ENCODE measurements at places on chromosomes 16 and 17. TPM values are rescaled to one million over a fixed set of nuclear protein-coding genes. Genes with fewer than 3 reads are reported as not detected.

The SPATA22 gene
- polyA plus RNA-seq, result not detected

DNA sequence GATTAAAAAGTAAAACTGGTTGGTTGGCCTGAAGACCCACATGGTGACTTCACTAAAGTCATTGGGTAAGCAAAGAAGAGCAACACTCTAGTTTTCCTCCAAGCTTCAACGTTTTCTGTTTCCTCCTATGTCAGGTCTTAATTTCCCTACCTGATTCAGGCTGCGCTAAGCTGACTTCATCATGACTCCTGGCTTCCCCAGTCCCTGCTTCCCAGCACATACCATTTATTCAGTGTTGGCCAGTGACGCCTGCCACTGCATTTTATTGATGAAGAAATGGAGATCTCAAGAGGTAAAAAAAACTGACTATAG is 645.3 kb downstream of the WWOX start:
- no peak for DNase-seq

The KRTAP2-1 gene
- polyA plus RNA-seq, result not detected

- DNase-seq, result no peak
These were observed 21.8 kb downstream of the ABCA5 start for GRCh38 chr17:69305177-69305576.

- no peak for DNase-seq
These were observed 61.4 kb downstream of the ARHGAP17 start for GRCh38 chr16:24953721-24954120.

The EPN3 gene
- 28.7 TPM for polyA plus RNA-seq

- DNase-seq, result no peak
These were observed 43.7 kb downstream of the PKD1L3 start for GRCh38 chr16:71956486-71956885.

The NFATC2IP gene
- 8.9 TPM for polyA plus RNA-seq

The PRSS27 gene
- polyA plus RNA-seq, result 0.41 TPM

DNA sequence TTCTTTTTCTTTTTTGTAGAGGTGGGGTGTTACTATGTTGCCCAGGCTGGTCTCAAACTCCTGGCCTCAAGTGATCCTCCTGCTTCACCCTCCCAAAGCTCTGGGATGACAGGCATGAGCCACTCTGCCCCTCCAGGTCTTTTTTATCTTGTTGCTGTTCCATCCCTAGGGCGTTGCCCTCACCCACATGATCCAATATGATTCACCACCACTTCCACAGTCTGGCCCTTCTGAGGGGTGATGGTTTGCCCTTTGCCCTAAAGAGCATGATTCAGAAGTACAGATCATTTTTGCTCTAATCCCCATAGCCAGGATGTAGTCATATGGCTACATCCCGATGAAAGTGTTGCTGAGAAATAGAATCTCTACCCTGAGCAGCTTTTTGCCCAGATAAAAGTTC is 18.8 kb downstream of the STX4 start:
- no peak for DNase-seq

DNA sequence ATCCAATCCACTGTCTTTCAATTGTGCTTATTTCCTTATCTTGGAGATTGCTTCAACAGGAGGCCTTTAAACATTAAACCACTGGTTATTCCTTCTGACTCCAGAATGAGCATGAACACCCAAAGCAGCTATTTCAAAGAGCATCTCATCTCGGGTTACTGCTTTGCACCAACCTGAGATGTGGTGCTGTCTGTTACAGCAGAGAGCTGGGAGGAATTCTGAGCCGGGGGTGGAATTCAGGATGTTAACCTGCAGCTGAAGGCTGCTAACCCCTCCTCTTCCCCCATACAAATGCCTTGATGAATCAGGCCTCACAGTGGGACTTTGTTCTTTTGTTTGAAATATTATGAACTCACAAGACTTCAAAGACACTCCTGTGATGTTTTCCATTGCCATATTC is 113.1 kb downstream of the SHISA9 start:
- DNase-seq, result no peak

The MMP15 gene
- 19.1 TPM for polyA plus RNA-seq

DNA sequence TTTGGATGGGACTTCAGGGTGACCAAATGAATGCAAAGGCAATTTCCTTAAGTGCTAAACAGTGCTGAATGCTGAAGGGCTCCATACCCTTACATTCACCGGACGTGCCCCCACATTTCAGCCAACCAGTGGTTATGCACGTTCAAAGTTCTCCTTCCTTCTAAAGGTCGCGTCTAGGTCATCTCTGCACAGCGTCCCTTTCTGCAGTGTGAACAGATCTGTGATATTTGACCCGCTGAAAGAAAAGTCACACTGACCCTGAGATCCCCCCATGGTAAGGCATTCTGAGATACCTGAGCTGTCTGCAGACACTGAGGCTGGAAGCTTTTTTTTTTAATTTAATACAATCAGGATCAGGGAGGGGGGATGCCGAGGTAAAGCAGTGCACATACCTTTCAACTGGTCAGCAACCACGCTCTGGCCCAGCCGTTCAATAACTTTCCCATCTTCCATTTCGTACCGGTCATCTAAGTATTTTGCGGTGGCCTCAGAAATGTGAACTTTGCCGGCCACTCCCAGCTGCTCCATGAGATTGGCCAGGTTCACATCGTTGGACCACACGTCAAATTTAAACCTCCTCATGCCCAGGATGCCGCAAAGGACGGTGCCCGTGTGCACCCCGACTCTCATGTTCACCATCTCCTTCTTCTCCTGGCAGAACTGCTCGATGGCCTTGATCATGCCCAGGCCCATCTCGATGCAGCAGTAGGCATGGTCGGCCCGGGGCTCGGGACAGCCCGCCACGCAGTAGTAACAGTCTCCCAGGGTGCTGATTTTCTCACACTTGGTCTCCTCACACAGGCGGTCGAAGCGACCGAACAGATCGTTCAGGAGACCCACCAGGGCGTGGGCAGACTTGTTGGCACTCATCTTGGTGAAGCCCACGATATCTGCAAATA is 2.6 kb downstream of the ADCY9 start:
- DNase-seq, result peak; percentile 76

GRCh38 chr17:48121923-48122664 is 14.5 kb downstream of the SNX11 start:
- peak; percentile 66 for DNase-seq

The CMC2 gene
- polyA plus RNA-seq, result 146 TPM

GRCh38 chr17:61467416-61468262 is 15.4 kb downstream of the TBX4 start:
- peak; percentile 64 for DNase-seq

The CCL14 gene
- polyA plus RNA-seq, result 14.2 TPM

DNA sequence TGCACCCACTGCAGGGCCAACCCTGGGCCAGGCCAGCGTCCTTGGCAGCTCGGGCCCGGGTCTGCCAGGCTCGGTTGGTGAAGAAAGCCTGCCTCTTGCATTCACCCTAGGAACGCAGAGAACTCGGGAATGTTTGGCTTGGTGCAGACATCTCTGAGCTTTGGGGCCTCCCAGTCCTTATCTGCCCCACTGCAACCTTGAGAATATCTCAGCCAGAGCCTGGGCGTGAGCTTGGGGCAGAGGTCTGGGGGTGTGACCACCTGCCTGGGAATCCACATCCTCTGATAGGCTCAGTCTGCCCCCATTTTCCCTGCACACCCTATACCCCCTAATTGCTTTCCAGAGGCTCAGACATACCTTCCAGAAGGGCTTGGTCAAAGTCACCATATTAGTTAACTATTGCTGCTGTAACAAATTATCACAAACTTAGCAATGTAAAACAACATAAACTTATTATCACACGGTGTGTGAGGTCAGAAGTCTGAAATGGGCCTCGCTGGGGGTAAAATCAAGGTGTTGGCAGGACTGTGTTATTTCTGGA is 30.7 kb upstream of the ZNF423 start:
- DNase-seq, result no peak

GRCh38 chr16:66619534-66620428 is 15.3 kb downstream of the CMTM3 start:
- DNase-seq, result no peak

DNA sequence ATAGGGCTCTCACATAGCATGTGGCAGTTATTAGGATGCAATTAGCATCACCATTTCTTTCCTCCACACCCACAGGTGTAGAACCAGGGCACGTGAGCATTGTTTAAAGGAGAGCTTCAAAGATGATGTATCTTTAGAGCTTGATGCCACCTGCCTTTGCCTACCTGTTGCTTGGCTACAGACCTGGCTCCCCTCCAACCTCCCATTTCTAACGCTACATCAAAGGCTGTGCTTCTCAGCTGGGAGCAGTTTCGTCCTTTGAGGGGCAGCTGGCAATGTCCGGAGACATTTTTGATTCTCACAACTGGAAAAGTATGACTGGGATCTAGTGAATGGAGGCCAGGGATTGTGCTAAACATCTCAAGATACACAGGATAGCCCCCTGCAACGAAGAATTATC is 78.5 kb upstream of the CLEC3A start:
- no peak for DNase-seq

DNA sequence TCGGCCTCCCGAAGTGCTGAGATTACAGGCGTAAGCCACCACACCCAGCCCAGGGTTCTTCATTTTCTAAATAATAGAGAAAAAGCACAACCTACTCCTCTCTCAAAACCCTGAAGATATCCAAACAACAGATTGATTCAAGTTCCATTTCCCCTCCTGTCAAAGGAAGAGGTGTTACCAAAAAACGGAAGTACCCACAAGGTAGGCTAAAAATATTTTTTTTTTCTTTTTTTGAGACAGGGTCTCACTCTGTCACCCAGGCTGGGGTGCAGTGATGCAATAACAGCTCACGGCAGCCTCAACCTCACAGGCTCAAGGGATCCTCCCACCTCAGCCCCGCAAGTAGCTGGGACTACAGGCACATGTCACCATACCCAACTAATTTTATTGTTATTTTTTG is 18.9 kb downstream of the UTP6 start:
- no peak for DNase-seq

DNA sequence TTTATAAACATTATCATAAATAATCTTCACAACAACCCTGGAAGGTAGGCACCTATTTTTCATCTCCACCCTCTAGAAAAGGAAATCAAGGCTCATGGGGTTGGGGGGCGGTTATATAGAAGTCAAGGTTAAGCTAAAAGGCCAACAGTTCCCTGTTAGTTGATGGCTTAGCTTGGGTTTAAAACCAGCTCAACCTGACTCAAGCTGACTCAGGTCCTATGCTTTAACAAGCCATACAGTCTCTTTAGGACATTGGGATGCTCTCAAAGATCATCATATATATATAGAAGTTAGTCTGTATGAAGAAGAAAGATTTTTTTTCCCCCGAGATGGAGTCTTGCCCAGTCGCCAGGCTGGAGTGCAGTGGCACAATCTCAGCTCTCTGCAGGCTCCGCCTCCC is 44.8 kb upstream of the MED13 start:
- no peak for DNase-seq

Data from kidney (tissue), 22 donors.